ENCODE measurements at places on chromosomes 1 and 21.

DNA sequence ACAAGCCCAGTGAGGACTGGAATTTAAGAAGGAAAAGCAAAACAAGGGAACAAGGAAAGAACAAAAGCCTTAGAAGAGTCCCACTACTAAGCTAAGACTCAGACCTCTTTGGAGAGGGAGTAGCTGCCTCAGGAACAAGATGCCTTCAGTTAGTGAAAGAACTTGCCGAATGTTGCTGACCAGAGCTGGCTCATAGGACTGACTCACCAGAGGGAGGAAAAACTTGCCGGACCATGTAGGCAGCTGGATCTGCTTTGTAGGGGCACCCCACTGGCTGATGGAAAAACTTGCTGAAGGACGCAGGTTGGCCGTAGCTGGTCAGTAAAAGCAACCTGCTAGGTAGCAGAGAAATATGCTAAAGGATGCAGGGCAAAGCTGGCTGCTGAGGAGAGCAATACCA is 15.3 kb upstream of the ZSWIM5 start:
- peak; percentile 37 for DNase-seq

- no peak for DNase-seq
Measured at GRCh38 chr21:16193496-16194094, 463.8 kb downstream of the USP25 start.

- no peak for DNase-seq
Measured at GRCh38 chr21:35044128-35044527, 5.0 kb downstream of the RUNX1 start.

GRCh38 chr1:225545649-225546048 is 107.3 kb downstream of the ENAH start:
- DNase-seq, result no peak

GRCh38 chr1:116918714-116919357 is 9.1 kb downstream of the PTGFRN start:
- no peak for DNase-seq

- DNase-seq, result no peak
Measured at GRCh38 chr1:204301171-204301957, 58.4 kb downstream of the PLEKHA6 start.

GRCh38 chr1:206649261-206649921 is 14.1 kb downstream of the DYRK3 start:
- no peak for DNase-seq

Measured in astrocyte (in vitro differentiated cells and primary cell).